ENCODE measurements at places on chromosomes 11 and 22.

GRCh38 chr22:49192180-49192856 is 635.4 kb downstream of the BRD1 start:
- DNase-seq = no peak

DNA sequence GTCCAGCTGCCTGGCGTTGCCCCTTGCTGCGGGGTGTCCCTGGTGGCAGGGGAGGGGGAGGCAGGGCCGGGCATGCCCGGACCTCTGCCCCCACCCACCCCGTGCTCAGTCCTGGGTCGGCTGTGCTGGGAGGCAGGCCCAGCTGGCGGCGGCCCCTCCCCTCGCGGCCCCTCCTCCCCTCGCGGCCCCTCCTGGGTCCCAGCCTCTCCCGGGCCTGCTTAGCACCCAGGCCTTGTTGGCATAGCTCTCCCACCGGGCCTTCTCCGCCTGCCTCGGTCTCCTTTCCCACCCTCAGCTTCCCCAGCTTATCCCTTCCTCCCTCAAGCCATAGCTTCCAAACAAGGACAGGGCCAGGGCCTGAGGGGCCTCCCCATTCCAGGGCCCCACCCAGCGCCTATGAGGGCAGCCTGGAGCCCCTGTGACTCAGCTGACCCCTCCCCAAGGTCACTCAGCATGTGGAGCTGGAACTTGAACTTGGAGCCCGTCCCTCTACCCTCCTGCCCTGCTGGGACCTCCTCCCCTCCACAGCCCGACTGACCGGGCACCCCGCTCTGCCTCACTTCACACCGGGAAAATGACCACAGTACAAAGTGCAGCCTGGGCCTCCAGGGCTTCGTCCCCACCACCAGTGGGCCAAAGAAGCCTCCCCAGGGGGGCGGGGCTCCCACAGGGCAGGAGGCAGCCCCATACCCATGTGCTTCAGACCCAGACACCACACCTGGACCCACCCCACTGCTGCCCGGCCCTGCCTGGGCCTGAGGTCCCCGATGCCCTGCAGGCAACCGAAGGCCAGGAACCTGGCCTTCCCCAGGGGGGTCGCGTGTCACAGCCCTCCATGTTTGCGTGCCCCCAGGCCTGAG is 1.2 kb downstream of the EPS8L2 start:
- no peak for DNase-seq

- peak; percentile 50 for DNase-seq
These were observed 485.0 kb upstream of the KIRREL3 start for GRCh38 chr11:127485541-127485940.

DNA sequence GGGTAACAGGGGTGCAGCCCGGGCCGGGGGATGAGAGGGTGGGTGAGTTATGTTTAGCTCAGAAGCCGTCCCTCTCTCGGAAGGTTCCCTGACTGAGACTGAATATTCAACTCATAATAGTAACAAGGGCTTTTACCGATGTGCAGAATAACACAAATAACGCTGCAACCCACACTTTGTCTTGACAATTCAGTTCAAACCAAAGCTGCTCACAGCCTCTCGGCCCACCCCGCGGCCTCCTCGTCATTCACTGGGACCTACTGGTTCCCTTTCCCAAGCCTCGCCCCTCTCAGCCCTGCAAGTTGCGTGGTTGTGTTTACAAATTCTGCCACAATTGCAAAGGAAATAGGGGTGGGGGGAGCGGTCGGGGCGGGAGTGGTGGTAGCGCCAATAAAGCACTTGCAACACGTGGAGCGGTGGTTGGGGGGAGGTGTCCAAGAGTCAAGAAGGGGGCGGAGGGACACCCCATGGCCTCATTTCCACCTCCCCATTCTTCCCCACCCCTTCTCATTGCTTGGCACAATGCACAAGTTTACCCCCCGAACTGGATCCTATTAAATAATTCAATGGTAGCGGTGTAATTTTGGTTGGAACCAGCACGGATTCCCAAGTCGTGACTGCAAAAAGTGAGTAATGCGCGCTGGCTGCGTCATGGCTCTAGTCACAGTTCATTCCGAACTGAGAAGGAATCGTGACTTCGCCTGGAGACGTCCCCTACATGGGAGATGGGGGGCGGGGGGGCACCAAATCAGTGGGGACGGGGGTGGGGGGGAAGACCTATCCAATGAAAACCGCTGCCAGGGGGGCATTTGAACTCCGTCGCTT is 102.0 kb upstream of the HSD17B12 start:
- no peak for DNase-seq

- DNase-seq = no peak
These were observed 19.0 kb downstream of the B3GAT1 start for GRCh38 chr11:134392953-134393615.

- DNase-seq = no peak
These were observed 10.7 kb downstream of the KCNJ5 start for GRCh38 chr11:128901653-128902514.
